ENCODE measurements at places on chromosomes 7 and 10.
A peak's percentile ranks its signal among the peaks of the same experiment; 100 is the strongest.

- DNase-seq = peak; percentile 14
Measured at GRCh38 chr7:47968847-47969774, 10.3 kb downstream of the HUS1 start.

- no peak for DNase-seq
Measured at GRCh38 chr7:158623241-158623640, 35.6 kb upstream of the PTPRN2 start.

GRCh38 chr7:16929146-16929762, 47.5 kb upstream of the AGR3 start:
- DNase-seq = peak; percentile 83

- DNase-seq = no peak
Measured at GRCh38 chr7:65955718-65956117, 26.3 kb downstream of the GUSB start.

- no peak for DNase-seq
Measured at GRCh38 chr10:120052964-120053702, 160.6 kb downstream of the SEC23IP start.

DNA sequence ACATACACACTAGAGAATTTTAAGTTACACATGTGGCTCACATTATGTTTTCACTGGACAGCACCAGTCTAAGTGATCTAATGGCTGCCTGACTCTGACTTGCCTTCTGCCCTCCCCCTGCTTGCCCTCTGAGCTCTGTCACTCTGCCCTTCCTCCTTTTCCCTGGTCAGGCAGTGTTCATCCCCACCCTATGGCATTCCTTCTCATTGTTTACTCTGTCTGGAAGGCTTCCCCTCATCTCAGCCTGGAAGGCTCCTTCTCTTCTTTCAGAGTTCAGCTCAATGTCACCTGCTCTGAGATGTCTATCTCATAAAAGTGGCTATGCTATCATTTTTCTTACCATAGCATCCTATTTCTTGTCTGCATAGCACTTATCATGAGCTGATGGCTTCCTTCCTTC, 305.7 kb downstream of the BMPER start:
- no peak for DNase-seq
